Ascending aorta (tissue), 2 donors: ENCODE measurements at places on chromosomes 6 and 20.
A peak's percentile ranks its signal among the peaks of the same experiment; 100 is the strongest.

GRCh38 chr6:5398530-5398929, 137.2 kb downstream of the FARS2 start:
- DNase-seq, result no peak

- no peak for DNase-seq
Observed at GRCh38 chr20:59152559-59153354, 10.9 kb upstream of the ZNF831 start.

- DNase-seq, result no peak
Observed at GRCh38 chr6:17269840-17270239, 11.3 kb upstream of the RBM24 start.

GRCh38 chr6:35402136-35402855, 49.8 kb upstream of the FANCE start:
- no peak for DNase-seq

DNA sequence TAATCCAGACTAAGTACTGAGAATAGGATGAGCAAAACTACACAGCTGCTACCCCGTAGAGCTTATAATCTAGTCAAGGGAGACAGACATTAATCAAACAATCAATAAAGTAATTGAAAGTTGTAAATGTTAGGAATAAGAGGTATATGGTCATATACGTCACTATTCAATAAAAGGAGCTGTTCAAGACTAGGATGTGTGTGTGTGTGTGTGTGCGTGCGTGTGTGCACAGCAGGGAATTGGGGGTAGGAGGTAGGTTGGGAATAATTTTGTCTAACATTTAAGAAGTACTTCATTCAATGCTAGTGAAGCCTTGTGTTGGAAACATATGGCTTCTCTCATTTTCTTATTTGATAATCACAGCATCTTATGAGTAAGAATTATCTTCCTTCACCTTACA, 41.8 kb downstream of the SESN1 start:
- DNase-seq, result no peak

DNA sequence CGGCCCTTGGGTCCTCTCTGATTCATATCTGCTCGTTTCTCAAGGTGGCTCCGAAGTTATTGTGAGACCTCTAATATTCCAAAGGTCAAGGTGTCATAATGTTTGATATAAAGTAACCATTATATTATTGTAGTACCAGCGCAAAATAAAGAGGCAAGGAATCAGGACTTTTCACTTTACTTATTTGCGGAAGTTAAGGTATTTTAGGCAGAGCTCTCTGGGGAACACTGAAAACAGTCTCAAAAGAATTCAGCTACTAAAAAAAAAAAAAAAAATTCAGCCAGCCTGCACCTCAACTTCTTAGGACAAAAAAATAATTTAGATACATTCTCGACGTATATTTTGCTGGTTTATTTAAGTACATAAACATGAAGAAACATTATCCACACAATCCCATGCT, 2.4 kb downstream of the OSER1 start:
- no peak for DNase-seq

DNA sequence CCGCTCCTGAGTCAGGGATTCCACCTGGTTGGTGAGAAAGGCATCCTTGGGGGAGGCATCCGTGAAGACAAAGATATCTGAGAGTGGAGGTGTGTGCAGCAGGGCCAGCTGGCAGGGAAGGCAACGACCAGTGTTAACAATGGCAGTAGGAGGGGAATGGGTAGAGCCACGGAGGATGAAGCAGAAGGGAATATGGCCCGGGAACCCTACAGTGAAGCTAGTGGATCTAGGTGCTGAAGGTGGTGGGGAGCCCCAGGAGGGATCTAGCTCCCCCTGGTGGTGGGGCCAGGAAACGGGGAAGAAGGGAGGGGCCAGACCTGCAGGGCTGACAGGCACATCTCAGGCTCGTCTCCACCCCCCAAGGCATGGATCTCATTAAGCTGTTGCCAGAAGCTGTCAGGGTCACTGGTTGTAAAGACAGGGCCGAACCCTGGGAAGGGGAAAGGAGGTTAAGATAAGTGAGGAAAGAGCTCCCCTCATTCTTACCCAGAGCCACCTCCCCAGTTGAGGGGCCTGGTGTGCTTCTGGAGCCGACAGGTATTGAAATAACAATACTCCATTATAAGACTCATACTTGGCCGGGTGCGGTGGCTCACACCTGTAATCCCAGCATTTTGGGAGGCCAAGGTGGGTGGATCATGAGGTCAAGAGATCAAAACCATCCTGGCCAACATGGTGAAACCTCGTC, 7.3 kb downstream of the VWA7 start:
- peak; percentile 25 for DNase-seq

- no peak for DNase-seq
Observed at GRCh38 chr6:136772685-136773472, 19.4 kb downstream of the MAP3K5 start.

DNA sequence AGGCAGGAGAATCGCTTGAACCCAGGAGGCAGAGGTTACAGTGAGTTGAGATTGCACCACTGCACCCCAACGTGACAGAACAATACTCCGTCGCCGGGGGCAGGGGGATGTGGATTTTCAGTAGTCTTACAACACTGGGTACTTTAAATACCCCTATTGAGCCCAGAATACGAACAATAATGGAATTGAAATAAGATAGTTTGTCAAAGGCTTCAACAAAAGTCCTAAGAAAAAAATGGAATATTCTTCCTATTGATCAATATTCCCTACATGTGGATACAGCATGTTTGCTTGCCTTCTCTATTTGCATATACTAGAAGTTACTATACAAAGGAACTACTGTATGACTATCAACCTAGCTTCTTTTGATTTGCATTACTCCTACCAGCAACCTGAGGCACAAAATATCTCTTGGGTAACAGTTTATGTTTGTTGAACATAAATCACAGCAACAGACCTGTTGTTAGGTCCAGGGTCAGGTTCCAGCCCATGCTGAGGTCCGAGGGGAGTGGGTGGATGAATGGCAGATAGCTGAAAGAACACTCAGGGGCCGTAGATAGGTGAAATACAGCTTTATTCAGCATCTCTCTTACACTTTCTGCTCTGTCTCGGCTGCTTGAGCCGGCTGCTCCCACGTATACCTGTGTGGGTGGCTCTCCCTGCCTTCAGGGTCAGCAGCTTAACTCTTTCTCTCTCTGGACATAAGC, 23.8 kb downstream of the MAN1A1 start:
- no peak for DNase-seq

DNA sequence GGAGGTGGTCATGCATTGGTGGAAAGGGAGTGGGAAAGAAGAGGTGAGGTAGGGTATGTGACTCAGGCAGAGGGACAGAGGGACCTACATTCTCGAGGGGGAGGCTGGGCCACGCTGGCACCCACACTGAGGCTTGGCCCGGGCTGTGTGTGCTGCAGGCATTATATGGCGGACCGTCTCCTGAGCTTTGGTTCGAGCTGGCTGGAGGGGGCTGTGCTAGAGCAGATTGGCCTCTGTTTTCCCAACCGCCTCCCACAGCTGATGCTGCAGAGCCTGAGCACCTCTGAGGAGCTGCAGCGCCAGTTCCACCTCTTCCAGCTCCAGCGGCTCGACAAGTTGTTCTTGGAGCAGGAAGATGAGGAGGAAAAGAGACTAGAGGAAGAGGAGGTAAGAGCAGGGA, 23.4 kb downstream of the DNPH1 start:
- DNase-seq, result no peak

GRCh38 chr6:157996918-157997702, 15.4 kb downstream of the SYNJ2 start:
- DNase-seq, result no peak

DNA sequence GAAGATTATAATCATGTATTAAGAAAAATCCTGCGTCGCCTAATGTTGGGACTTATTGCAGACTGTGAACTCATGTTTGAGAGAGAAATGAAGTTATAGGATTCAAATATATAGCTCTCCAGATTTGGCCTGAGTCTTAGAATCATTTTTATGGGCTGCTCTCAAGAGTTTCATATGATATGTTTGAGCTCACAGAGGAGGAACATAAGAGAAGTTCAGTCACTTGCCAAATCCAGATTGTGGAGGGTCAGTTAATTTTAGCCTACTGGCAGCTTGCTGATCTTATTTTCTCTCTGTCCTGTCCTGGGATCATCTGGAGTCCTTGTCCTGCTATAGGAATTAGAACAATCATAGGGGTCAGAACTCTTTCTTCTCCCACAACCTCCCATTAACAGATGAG, 186.1 kb upstream of the SUPT3H start:
- DNase-seq, result no peak

- DNase-seq, result no peak
Observed at GRCh38 chr6:140677781-140678528, 1303.5 kb upstream of the CITED2 start.

- peak; percentile 72 for DNase-seq
Observed at GRCh38 chr20:49276161-49276960, 1.5 kb downstream of the ZNFX1 start.
